Stimulated activated naive CD8-positive, alpha-beta T cell treated with anti-CD3 and anti-CD28 coated beads, Interleukin-15, Interleukin-2, amounts not matched to agents 100 U/mL and 50 U/mL, for 24 hours (primary cell): ENCODE measurements at places on chromosomes 3 and 15.

- DNase-seq, result no peak
Observed at GRCh38 chr15:73968461-73968860, 23.6 kb downstream of the STOML1 start.

- no peak for DNase-seq
Observed at GRCh38 chr15:71256934-71257664, 141.8 kb downstream of the THSD4 start.

DNA sequence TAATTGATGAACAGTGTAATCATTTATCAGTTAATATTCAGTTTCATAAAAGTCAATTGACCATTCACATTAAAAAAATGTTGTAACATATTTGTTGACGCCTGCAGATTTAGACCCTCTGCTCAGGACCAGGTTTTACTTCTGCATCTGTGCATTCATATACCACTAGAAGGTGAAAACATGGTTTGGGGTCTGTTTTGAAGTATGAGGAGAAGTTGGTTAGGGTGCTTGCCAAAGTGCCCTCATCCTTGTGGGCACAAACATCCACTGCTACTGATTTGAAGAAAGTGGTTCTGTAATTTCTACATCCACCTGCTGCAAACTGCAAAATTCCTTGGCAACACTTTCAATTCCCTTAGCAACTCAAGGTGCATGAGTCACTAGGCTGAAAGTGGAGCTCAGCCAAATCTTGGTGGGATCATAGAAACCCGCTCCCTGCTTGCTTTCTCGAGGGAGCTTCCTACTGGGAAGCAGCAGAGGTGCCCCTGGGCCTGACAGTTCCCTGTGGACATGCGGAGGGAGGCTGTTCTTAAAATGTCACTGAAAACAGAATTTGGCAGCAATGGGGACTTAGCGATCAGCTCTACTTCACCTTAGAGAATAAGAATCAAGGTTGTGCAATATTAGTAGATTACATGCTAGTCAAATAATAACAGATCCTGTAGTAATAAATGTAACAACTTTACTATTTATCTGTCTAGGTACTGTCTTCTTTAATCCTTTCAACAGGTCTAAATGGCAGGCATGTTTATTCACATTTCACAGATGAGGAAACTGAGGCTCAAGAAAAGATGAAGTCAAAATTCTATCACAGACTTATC lies 301.0 kb upstream of the TBL1XR1 start:
- DNase-seq, result no peak

DNA sequence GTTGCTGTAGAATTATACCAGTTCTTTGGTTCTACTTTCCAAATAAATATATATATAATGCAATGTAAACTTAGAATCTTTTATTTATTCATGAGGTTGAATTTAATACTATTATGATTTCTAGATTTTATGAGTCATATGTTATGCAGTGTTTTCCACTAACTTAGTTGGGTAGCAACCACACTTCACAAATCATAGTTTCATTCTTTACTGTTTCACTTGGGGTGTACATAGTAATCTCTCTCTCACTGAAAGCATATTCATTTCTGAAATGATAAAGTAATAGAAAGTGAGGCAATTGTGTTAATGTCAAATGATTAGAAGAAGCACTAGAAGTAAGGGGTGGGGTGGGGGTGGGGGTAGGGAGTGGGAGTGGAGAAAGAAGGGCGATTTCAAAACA lies 52.6 kb downstream of the IQCH start:
- DNase-seq, result no peak

DNA sequence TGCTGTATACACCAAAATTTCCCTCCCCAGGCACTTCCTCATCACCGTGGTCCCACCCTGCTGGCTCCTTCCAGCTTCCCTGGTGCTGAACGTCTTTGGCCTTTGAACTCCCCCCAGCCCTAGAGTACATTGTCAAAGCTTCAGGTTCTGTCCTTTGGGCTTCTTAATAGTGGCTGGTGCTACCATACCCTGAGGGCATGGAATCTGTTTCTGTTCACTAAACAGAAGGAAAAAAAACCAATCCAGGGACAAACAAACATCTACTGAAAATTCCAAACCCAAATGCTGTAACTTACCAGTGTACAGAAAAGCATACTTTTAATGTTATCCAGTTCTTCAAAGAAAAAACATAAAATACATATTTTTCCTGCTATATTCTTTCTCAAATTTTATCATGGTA lies 148.7 kb downstream of the MYLK start:
- no peak for DNase-seq

GRCh38 chr3:44509393-44509921 lies 32.0 kb upstream of the ZNF445 start:
- no peak for DNase-seq

- DNase-seq, result no peak
Observed at GRCh38 chr3:29486096-29486495, 205.2 kb downstream of the RBMS3 start.

DNA sequence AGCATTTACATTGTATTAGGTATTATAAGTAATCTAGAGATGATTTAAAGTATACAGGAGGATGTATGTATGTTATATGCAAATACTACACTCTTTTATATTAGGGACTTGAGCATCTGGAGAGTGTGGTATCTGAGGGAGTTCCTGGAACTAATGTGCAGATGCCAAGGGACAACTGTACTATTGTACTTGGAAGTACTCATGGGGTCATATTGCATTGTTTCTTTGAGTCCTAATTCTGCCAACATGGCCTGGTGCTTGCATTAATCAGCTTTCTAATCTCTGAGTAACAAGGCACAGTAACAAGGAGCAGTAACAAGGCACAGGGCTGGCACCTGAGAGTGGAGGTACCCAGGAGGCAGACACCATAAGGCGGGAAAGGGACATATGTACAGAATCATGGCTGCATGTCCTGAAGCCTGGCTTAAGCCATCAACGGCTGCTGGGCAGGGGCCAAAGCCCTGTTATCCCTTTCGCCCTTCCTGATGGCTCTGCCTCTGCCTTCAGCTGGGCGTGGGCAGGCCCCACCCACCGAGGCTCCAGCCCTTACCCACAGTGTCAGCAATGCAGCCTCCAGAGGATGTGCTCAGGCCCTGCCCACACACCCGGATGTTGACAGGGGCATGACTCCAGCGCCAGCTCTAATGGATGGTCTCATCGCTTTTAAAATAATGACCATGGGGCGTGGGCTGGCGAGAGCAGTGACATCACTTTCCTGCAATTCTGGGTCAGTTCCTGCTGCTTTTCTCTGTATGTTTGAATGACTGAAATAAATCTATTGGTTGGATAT lies 22.9 kb downstream of the CEMIP start:
- no peak for DNase-seq

GRCh38 chr3:159488602-159489001 lies 500.0 kb upstream of the IL12A start:
- no peak for DNase-seq

DNA sequence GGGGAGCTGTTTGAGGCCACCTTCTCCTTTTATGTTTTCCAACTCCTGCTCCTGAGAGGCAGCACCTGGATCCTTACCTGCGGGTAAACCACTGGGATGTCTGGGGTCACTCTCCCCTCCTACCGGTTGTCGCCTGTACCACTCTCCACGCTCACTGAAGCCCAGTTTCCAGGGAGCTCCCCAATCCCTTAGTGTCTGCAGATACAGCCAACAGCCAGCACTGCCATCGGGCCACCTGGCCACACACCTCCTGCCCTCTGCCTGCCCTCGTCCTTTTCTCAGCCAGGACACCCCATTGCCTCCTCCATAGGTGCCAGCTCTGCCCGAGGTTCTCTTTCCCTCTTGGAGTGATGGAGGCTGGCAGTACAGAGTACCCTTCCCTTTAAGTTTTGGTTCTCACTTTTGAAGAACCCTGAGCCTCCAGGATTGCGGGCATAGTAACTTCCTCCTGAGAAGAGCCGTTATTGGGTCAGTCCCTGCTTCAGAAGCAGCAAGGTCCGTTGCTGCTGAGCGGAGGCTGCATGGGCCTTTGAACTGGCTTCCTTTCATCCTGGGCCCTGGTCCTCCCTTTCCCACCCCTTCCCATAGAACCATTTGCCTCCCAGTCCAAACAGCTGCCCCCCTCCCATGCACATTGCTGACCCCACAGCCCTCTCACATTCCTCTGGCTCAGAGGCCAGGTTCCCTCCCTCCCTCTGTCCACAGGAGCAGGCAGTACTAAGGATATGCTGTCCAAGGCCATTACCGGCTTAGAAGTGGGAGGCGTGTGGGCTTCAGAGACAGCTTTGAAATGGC lies 30.9 kb downstream of the ARNT2 start:
- DNase-seq, result no peak

DNA sequence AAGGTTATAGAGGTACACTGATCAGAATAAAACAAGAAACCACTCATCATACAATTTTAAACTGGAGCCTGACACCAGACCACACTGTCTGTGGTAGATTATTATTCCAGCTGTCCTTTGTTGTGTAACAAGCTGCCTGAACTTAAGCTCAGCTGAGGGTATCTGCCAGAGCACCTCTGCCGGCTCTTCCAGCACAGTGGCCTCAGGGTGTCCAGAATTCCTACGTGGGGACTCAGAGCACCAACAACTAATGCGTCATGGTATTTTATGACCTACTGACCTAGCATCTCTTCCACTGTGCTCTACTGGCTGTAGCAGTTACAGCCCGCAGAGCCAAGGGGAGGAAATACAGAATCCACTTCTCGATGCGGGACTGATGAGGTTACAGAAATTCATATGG lies 15.6 kb upstream of the RAF1 start:
- no peak for DNase-seq

GRCh38 chr15:99755692-99756409 lies 22.6 kb upstream of the LYSMD4 start:
- DNase-seq, result peak; percentile 18
